Stimulated activated CD8-positive, alpha-beta memory T cell treated with anti-CD3 and anti-CD28 coated beads, Interleukin-4, amount 100 ng/mL, for 1 hour (primary cell): ENCODE measurements at places on chromosomes 6 and 20.

DNA sequence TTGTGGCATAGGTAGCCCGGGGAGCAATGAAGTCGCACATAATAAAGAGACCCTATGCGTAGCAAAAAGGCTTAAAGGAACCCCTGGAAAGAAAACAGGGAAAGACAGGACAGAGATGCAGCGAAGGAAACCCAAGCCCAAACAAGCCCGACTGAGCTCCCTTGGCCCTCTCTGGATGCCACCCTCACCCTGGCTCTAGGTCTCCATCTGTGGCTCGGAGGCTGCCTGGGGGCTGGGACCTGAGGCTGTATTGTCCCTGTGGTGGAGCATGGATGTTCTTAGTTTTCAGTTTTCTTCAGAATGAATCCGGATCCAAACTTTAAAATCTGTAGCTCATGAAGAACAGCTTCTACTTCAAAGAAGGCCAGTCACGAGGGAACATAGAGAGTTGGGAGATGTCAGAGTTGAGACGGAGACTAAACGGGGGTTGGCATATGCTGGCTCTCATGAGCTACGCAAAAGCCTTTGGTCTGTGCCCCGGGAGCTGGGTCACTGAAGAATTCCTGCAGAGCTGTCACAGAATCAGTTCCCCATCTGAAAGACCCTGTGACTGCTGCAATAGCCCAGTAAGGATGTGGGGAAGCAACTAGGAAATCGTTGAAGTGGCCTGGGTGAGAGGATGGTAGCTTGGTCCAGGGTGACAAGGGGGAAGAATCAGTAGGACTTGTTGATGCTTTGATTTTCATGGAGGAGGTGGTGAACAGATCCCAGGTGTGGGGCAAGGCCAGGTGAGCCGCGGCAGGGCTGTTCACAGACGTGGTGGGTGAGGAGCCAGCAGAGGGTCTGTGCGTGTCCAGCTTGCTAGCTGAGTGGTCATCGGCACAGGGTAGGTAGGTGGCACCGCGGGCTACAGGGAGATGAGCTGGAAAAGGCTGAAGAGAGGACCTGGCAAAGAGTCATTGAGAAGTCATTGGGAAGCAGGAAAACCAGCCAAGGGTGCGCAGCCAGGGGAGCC, 35.2 kb downstream of the SYNDIG1 start:
- DNase-seq = no peak

DNA sequence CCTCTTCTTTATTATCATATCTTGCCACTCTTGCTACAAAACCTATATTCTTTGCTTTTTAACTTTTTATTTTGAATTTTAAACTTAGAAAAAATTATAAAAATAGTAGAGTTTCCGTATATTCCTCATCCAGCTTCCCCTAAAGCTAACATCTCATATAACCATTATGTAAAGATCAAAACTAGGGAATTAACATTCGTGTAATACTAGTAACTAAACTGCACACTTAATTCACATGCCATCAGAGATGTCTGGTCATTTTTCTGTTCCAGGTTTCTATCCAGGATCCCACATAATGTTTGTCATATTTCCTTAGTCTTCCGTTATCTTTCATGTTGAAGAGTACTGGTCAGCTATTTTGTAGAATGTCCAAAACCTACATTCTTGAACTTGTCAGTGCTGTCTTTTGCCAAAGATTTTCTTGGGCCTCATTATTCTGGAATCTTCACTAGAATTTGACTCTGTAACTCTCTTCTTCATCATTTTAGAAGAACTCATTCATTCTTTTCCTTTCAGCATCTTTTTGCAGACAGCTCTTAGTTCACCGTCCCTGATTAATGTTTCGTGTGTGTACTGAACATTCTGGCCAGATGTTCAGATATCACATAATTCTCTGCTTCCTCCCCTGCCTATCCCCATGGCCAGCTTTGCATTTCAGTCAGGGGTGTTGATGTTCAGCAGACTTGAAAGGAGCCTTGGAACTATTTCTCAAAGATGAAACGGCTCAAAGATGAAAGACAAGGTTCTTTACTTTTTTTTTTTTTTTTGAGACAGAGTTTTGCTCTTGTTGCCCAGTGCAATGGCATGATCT, 9.4 kb downstream of the CTNNBL1 start:
- DNase-seq = no peak

GRCh38 chr6:70175770-70176169, 127.1 kb downstream of the COL9A1 start:
- no peak for DNase-seq

DNA sequence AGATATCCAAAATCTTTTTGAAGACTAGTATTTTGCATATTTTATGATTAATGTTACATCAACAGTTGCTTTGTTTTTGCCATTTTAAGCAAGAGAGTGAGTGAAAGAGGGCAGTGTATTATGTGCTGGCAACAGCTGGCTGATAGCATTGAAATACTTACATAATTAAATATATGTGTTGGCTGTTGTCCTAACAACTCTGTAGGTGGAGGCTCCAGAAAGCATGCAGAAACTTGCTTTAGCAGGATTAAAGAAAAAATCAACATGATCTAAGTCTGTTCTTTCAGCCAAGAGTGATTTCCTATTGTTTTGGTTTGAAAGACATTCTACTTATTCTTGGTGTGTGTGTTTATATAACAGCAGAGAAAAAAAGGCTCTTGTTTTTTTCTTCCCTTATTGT, 127.5 kb downstream of the CDKAL1 start:
- no peak for DNase-seq

GRCh38 chr6:170232186-170233002, 58.5 kb downstream of the DLL1 start:
- DNase-seq = no peak

GRCh38 chr6:125481056-125481455, 179.3 kb upstream of the HDDC2 start:
- no peak for DNase-seq

DNA sequence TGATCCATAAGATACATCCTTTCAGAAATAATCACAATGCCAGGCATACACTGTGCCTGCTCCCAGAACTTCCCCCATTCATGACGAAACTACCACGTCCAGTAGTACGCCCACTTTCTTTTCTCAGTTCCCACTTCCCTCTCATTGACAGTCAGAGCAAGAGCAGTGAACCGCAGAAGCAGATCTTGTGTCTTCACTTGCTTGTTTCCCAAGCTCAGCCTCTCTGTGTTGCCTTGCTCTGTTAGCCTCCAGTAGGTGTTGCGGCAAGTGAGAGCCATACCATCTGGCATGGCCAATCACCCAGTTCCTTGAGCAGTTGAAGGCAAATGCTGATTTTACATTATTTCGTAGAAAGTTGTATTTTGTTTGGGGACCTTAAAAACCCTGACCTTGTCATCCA, 11.7 kb downstream of the UST start:
- no peak for DNase-seq

DNA sequence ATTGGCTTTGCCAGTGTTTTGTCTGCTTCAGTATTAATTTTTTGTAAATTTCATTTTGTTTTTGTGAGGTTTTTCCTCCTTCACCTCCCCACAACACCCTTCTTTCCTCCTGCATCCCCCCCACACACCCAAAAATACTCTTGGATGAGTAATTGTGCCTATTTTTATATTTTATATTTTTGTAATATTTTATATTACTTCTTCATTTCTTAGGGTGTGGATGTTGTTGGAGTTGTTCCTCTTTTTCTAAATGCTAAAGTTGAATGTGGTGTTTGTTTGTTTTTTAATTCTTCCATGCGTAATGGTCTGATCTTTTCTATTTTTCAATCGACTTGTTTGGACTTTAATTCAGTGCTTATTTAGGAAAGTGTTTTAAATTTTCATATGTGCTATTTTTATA, 420.5 kb upstream of the SOX4 start:
- DNase-seq = no peak

DNA sequence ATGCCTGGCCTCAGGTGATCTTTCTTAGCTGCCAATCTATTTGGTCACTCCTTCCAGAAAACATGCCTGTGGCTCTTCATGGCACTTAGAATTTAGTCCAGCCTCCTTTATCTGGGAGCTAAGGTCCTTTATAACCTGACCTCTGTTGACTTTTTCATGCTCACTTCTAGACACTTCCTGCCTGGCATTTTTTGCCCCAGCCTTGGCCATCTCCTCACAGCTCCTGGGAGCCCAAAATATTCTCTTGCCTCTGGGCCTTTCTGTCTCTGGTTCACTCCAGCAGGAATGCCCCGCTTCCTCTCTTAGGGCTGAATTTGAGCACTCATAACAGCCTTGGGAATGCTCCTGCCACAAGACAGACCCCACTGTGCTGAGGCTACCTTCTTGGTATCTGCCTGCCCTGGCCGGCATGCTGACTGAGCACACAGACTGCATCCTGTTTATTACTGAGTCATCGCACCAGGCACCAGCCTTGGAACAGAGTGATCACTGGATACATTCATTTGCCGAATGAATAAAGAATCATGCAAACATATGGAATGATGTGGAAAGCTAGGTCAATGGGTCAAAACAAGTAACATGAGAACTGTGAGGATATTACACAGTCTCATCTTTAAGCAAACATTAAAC, 5.8 kb upstream of the EEF1E1 start:
- no peak for DNase-seq

DNA sequence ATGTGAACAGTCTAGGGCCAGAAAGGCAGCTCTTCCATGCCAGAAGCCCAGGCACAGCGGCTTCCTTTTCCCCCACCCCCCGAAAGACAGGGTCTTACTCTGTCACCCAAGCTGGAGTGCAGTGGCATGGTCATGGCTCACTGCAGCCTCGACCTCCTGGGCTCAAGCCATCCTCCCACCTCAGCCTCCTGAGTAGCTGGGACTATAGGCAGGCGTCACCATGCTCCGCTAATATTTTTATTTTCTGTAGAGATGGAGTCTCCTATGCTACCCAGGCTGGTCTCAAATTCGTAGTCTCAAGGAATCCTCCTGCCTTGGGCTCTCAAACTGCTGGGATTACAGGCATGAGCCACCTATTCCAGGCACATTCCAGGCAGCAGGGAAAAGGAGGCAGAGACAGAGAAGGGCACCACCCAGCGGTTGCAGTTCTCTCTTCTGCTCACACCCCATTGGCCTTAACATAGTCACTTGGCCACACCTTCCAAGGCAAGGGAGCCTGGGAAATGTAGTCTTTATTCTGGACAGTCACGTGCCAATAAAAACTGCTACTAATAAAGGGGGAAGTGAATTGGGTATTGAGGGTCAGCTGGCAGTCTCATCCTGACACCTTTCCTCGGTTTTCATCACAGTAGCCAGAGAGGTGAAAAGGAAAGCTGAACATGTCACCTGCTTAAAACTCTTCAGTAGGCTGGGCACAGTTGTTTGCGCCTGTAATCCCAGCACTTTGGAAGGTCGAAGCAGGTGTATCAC, 205.9 kb downstream of the ZMYND8 start:
- DNase-seq = no peak

GRCh38 chr6:117681162-117681741, 6.0 kb downstream of the NUS1 start:
- DNase-seq = no peak

- no peak for DNase-seq
Measured at GRCh38 chr20:19780261-19780660, 22.2 kb downstream of the RIN2 start.

DNA sequence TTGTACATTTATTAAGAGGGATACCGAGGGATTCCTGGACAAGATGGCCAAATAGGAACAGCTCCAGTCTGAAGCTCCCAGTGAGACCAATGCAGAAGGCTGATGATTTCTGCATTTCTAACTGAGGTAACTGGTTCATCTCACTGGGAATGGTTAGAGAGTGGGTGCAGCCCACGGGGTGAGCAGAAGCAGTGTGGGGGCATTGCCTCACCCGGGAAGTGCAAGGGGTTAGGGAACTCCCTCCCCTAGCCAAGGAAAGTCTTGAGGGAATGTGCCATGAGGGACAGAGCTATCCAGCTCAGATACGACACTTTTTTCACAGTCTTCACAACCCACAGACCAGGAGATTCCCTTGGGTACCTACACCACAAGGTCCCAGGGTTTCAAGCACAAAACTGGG, 10.7 kb upstream of the TAAR2 start:
- no peak for DNase-seq

- no peak for DNase-seq
Measured at GRCh38 chr20:41261790-41262717, 55.5 kb downstream of the ZHX3 start.

- no peak for DNase-seq
Measured at GRCh38 chr6:164086076-164086887, 671.8 kb downstream of the QKI start.

- no peak for DNase-seq
Measured at GRCh38 chr6:169978615-169979161, 227.3 kb downstream of the ERMARD start.

GRCh38 chr20:43159994-43160393, 29.7 kb downstream of the PTPRT start:
- DNase-seq = no peak

- DNase-seq = no peak
Measured at GRCh38 chr6:134733801-134734200, 216.1 kb downstream of the ALDH8A1 start.

DNA sequence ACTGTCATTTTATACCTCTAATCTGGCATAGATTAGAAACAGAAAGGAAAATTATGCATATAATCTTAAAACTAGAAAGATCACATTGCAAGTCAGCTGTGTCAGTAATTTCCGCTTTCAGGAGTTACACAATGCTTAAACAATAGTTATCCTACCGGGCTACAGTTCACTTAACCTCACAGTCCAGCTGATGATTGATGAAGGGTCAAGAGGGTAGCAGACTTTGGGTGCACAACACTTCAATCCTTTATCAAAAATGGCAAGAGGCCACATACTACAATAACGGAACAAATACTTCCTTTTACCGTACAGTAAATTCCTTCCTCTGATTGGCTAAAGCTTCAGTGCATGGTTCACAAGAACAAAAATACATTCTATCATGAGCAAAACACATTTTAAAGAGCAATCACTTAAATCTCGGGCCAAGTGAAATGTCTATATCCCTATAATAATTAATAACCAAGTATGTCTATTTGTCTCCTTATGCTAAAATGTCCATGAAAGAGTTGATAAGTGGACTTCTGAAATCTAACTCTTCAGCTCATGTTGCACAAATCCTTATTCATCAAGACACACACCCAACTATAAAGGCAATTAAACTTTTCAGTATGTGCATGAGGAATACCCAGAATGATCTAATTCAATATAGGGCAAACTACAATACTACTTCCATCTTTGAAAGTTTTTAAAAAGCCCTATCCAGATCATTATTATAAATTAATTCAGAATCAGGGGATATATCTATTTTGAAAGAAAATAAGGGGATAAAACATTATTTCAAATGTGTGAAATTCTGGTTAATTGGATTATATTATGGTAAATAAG, 76.8 kb downstream of the HIVEP2 start:
- DNase-seq = no peak

- no peak for DNase-seq
Measured at GRCh38 chr20:38631155-38632022, 29.8 kb downstream of the ARHGAP40 start.
